Mucosa of descending colon (tissue), 3 donors: ENCODE measurements at places on chromosomes 5 and 9.
A peak's percentile ranks its signal among the peaks of the same experiment; 100 is the strongest.

DNA sequence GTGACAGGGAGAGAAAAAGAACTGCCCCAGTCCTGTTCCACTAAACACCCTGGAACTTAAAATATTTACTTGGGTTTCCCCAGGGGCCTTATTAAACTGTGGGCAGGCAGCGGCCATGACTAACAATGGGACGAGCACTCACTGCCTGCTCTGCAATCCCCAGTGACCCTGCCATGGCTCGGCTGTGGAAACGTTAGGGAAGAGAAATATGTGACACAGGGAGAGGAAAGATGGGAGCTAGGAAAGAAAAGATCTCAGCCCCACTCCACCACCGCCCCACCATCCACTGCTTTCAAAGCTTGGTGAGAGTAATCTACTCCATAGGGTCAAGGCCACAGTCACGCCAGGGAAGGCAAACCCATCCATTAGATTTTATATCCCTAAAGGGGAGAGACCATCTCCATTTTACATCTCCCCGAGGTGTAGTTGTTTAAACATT lies 117.6 kb downstream of the EFNA5 start:
- no peak for DNase-seq

GRCh38 chr9:82124090-82124489 lies 135.5 kb downstream of the SPATA31D1 start:
- DNase-seq, result no peak

- no peak for DNase-seq
Observed at GRCh38 chr9:78029551-78030295, 1.9 kb downstream of the GNAQ start.

DNA sequence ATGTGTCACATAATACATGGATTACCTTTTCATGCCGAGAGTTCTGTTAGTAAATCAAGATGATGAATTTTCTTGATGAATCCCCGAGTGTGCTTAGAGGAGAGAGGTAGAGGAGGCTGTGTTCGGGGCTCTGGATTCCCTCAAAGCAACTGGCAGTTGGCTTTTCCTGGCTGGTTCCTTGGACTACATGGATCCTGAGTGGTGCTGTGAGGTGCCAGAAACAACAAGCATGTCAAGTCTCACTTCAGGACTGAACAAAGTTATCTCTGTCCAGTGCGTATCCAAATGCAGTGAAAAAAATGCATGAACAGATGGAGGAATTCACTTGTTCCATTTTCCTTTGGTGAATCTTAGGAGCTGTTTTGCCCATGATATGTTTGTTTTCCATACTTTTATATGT lies 231.7 kb downstream of the FBXL7 start:
- DNase-seq, result no peak

GRCh38 chr9:87581513-87581912 lies 83.8 kb downstream of the DAPK1 start:
- DNase-seq, result no peak

GRCh38 chr9:91245431-91246313 lies 116.0 kb downstream of the AUH start:
- DNase-seq, result no peak

GRCh38 chr9:128206916-128207910 lies 4.0 kb downstream of the DNM1 start:
- DNase-seq, result no peak

DNA sequence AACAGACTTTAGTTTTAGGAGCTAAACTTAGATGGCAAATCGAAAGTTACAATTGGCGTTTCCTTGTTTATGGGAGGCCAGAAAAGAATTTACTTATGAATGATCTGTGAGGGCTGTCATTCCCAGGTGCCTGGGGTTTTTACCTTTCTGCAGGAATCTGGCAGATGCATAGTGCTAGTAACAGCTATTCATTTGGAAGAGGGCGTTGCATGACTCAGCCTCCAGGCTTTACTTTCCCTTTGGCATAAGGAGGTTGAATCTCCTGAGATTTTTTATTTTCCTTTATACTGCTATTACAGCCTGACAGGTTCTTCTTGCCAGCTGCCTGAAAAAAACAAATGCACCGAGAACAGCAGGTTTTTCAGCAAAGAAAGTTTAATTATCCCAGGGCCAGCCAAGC lies 30.0 kb downstream of the CARD6 start:
- no peak for DNase-seq

GRCh38 chr5:108654051-108654450 lies 93.6 kb upstream of the FER start:
- no peak for DNase-seq

- DNase-seq, result no peak
Observed at GRCh38 chr5:43774881-43775399, 172.0 kb downstream of the NNT start.

GRCh38 chr5:141715346-141715905 lies 33.4 kb upstream of the ARAP3 start:
- no peak for DNase-seq

- no peak for DNase-seq
Observed at GRCh38 chr5:74717596-74717995, 32.6 kb downstream of the HEXB start.

DNA sequence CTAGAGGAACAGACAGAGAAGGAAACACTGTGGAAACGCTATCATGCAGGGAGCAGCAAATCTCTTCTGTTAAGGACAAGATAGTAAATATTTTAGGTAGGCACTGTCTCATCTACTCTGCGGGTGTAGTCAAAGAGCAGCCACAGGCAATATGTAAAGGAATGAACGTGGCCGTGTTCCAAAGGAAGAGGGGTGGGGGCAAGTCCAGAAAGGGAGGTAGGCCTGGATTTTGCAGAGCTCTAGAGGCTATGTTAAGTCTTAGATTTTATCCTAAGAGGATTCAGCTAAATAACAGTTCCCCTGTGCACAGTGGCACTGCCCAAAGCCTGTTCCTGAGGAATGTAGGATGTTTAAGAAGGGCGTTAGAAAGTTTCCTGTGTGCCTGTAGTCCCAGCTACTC lies 161.6 kb downstream of the ACTL7B start:
- no peak for DNase-seq

GRCh38 chr5:96812851-96813250 lies 5.1 kb upstream of the ERAP1 start:
- DNase-seq, result no peak

DNA sequence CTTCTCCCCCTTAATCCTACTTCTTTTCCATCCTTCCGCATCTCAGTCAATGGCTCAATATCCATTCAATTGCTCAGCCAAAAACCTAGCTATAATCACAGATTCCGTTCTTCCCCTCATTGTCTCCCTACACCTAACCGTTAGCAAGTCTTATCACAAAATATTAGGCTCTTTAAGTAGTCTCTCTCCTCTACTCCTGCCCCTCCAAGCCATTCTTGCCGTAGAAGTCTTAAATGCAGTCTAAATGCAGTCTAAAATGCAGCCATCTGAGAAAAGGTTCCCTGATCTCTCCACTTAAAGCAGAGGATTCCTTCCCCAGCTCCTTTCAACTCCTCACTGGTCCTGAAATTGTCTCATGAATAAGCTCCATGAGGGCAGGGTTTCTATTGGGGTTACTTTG lies 57.8 kb downstream of the ELL2 start:
- no peak for DNase-seq

- DNase-seq, result no peak
Observed at GRCh38 chr9:16915126-16915831, 44.8 kb upstream of the BNC2 start.

GRCh38 chr5:176994460-176995121 lies 12.0 kb downstream of the UIMC1 start:
- no peak for DNase-seq

GRCh38 chr5:67773411-67774266 lies 441.9 kb upstream of the PIK3R1 start:
- no peak for DNase-seq

GRCh38 chr5:158797498-158797845 lies 302.2 kb downstream of the EBF1 start:
- no peak for DNase-seq

DNA sequence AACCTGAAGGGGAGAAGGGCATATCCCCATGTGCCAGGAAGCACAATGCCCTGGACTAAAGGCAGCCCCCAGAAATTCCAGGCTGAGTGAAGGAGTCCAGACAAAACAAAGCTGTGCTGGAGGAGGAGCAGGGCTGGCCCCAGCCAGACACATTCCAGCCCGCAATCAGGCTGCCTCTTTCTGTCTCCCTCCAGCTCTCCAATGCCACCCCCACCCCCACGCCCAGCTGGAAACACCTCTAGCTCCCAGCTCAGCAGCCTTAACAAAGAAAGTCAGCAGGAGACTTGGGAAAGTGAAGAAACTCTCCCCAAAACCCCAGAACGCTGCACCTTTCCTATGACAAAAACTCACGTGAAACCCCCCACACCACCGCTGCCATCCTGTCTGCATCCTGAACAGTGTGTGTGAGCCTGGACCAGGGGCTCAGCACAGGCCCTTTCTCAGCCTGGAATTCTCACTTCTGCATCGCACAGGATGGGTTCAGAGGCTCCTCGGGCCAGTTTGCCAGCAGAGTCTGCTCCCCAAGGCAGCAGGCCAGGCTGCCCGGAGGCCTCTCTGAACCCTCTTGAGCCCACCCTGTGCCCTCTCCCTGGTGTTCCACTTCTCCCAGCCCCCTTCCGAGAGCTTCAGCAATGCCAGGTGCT lies 96.2 kb upstream of the ICE1 start:
- DNase-seq, result no peak

- no peak for DNase-seq
Observed at GRCh38 chr5:116410336-116410890, 164.2 kb downstream of the SEMA6A start.

GRCh38 chr5:6717687-6718086 lies 4.5 kb downstream of the TENT4A start:
- DNase-seq, result no peak

GRCh38 chr5:150440948-150441812 lies 8.4 kb downstream of the RPS14 start:
- no peak for DNase-seq

GRCh38 chr9:108002371-108002956 lies 512.9 kb upstream of the KLF4 start:
- DNase-seq, result peak; percentile 46

GRCh38 chr9:131682261-131682660 lies 57.6 kb downstream of the RAPGEF1 start:
- DNase-seq, result no peak
